ENCODE measurements at places on chromosomes 5 and 9.

GRCh38 chr9:75333624-75334023 is 245.3 kb downstream of the OSTF1 start:
- no peak for DNase-seq

GRCh38 chr5:148437249-148437648 is 53.5 kb downstream of the FBXO38 start:
- DNase-seq, result no peak

GRCh38 chr5:133083901-133084300 is 32.1 kb downstream of the HSPA4 start:
- no peak for DNase-seq

- DNase-seq, result no peak
These were observed 55.1 kb downstream of the PTCH1 start for GRCh38 chr9:95461448-95462248.

DNA sequence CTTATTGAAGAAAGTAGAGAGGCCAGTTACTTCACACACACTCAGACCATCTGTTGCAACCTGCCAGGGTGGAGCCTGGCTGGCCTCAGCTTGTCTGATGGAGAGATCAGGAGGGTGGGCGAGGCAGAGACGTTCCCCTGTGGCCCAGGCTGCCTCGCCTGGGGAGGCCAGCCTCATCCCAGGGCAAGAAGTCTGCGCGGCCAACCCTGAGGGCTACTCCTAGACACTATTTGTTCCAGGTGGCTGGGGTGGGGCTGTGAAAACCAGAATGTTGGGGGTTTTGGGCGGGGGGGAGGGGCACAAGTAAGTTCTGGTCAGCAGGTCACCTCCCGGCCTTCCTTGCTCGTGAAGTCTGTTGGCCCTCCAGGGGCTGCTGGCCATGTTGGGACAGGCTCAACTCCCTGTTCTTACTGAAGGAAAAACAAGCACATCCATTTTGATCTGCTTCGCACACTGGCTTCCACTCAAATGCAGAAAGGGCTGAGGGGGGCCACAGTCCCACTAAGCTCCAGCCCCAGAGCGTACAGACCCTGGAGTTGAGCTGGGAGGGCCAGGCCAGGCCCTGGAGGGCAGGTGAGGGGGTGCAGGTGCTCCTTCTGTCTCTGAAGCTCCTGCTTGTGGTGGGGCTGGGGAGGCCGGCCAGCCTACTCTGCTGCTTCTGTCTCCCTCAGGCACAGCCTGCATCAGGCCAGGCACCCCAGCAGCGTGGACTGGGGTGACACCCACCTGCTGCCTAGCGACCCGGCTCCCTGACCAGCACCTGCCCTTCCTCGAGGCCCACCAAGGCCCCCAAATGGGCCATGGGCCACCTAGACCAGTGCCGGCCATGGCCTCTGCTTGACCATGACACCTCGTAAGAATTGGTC is 46.6 kb downstream of the SECISBP2 start:
- DNase-seq, result no peak

GRCh38 chr9:11086561-11086960 is 473.8 kb upstream of the PTPRD start:
- no peak for DNase-seq

GRCh38 chr5:179699616-179700237 is 960 bp downstream of the CANX start:
- DNase-seq, result no peak

DNA sequence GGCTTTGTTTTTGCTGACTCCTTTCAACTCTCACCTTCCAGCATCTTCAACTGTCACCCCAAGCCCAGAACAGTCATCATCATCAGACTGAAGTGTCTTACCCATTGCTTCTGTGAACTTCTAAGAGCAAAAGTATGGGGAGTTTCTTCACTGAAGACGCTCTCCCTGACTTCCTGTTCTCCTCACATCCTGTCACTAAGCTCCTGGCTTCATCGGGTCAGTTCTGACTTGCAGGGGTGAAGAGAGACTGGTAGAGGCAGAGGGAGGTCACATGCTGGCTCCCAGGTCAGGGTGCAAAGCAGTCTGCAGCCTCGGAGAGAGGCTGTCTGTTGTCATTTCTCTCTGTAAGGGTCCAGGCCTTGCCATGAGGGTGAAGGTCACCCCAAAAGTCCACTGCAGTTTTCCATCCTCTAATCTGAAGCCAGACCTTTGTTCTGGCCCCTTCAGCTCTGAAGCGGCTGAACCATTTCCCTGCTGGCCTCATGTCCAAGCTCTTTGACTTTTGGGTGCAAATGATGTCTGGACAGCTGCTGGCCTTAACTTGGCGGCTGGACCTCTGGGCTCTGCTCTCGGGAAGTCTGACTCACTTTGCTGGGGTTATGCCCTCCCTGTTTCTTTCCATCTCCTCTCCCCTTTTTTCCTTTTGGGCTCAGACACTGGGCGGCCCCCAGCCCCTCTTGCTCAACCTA is 305.0 kb downstream of the RAB3C start:
- DNase-seq, result no peak
